ENCODE measurements at places on chromosomes 12 and 14.

- DNase-seq, result peak; percentile 27
Measured at GRCh38 chr12:88471331-88472045, 108.8 kb downstream of the KITLG start.

DNA sequence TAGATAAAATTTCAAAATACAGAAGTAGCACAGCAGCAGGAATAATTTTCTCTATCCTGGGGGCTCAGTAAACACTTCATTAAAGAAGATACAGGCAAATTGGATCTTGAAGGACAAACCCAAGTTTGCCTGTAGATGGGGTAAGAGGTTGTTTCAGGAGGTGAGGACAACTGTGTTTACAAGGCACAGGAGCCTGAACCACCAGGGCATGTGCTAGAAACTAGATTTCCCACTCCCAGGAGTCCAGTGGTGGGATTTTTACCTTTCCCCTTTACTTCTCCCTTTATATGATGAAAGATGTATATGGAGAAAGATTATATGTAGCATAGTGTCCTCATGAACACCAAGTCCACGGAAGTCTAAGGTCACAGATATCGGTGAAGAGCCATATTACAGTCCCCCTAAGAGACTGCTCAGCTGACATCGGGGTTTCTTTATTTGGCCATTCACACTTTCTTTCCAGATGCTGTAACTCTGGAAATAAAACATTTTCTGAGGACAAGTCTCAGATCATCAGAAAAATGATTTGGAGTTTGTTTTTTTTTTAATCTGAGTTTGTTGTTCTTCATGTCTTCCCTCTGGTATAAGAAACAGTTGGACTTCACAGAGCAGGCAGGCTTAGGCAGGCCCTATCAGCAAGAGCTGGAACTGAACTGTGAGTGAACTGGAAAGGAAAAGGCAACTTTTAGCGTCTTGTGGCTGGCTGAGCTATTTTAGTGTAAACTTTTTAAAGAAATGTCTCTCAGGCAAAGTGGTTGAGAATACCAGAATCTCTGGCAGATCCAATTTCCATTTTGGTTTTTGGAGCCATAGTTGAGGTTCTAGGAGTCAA, 8.0 kb upstream of the EVL start:
- no peak for DNase-seq

- no peak for DNase-seq
Measured at GRCh38 chr14:71290301-71290700, 383.0 kb downstream of the PCNX1 start.

DNA sequence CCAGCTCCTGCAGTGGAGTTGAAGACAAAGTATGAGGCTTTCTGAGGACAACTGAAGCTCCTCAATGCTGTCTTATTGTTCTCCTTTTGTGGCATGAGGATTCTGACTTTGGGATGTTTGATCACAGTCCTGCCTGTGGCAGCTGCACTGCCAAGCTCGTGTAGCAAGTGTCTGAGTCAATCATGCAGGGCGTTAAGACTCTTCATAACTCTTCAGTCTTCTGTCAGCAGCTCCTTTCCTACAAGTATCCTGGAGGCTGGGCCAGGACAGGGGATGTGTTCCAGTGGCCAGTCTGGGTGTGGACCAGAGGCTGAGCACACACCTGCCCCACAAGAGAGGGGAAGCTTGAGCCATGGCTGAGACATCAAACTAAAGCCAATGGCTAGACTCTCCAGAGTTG, 94.3 kb downstream of the PELI2 start:
- no peak for DNase-seq

GRCh38 chr12:116011217-116011616, 266.3 kb downstream of the MED13L start:
- DNase-seq, result no peak

DNA sequence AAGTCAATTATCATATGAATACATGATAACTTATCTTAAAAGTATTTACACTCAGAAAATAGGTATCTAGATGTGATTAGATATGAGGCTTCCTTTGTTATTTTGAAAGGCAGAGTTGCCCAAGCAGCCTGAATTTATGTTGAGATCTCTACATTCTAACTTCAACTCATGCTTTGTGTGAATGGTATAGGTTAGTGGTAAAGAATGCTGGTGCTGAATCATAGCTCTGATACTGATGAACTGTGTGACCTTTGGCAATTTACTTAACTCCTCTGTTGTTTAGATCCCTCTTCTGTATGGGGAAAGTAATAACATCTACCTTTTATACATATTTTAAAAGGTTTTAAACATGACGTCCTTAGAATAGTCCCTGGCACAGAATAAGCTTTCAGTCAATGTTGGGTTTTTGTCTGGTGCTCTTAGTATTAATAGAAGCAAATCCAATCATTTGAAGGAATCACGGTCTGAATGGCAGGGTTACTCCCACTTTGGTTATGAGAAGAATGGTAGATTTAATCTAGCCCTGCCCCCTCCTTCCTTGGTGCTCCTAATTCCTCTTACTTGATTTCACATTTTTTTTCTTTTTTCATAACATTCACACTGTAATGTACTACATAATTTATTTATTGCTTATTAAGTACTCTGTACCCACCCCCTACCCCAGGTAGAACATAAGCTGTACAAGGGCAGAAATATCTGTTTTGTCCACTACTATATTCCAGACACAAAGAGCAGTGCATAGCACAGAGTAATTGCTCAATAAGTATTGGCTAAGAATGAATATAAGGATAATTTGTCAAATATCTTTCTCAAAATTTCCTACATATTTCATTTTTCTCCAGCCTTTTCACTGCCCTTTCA, 203.3 kb upstream of the KRR1 start:
- no peak for DNase-seq

GRCh38 chr14:65149116-65149515, 46.8 kb upstream of the MAX start:
- DNase-seq, result no peak

GRCh38 chr12:57237596-57237931, 8.1 kb downstream of the SHMT2 start:
- DNase-seq, result no peak
